ENCODE measurements at places on chromosomes 1 and 21. TPM values are rescaled to one million over a fixed set of nuclear protein-coding genes. Genes with fewer than 3 reads are reported as not detected.

GRCh38 chr1:39395357-39395831 lies 96.0 kb upstream of the BMP8A start:
- no peak for DNase-seq

SH3BGR gene
- total RNA-seq = 25.3 TPM

WDR3 gene
- total RNA-seq = 2.5 TPM

DNA sequence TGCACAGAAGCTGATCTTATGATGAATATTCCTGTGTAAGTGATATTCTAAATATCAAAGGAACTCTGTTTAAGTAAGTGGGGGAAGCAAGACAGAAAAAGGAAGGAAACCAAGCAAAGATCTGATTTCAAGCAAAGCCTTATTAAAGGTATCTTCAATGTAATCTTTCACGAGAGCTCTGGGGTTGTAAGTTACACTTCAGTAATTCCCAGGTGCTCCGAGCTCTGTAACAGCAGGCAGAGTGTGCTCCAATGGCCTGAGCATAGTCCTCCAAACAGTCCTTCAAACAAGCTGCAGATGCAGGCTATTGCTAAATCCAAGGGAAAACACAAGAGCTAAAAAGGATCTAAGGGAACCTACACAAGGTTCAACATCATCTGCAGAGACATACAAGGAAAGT lies 949.7 kb upstream of the TMPRSS15 start:
- DNase-seq = no peak

DNA sequence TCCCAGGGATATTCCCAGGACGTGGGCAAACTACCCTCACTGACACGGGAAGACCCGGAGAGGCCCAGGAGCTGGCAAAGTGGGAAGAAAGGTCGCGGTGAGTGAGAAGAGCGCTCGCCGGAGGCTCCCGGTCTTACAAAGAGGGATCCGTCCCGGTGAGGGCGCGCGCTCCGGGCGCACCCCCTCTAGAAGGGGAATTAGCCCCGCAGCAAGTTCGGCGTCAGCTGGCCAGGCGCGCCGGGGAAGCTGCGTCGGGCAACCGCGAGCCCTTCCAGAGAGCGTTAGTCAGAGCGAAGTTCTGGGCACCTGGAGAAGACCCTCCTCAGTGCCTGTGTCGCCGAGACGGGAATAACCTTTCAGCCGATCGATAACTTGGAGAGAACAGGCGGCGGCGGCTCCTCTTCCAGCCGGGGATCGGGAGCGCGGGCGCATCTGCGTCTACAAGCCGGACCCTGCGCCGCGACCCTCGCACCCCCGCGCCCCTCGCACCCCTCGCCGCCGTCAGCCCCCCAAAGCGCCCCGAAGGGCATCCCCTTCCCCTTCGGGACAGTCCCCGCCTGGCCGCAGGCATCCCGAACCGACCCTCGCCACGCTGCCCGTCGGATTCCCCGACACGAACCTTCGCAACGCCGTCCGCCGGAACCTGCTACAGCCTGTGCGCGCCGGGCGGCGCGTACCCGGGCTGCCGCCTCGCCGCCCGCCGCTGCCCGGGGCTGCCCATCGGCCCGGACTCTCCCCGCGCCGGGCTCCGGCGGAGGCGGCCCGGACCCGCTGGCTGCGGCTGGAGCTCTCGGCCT lies 485 bp downstream of the SIPA1L2 start:
- peak; percentile 72 for DNase-seq

GPATCH2 gene
- 17.4 TPM for total RNA-seq

GRCh38 chr1:225767634-225768540 lies 9.7 kb upstream of the SRP9 start:
- peak; percentile 76 for DNase-seq

GRCh38 chr1:37439349-37439995 lies 34.9 kb upstream of the ZC3H12A start:
- DNase-seq = no peak

METTL18 gene
- 4.9 TPM for total RNA-seq

DNA sequence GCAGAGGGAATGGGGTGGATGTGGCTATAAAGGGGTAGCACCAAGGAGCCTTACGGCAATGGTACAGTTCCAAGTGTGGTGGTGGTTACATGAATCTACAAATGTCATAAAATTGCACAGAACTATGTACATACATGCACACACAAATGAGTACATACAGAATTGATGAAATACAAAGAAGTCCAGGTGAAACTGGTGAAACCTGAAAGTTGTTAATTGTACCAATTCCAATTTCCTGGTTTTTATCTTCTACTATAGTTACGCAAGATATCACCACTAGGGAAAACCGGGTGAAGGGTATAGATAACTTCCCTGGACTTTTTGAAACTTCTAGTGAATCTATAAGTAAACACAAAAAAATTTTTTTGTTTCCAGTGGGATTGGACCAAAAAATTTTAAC lies 18.9 kb downstream of the HSF2BP start:
- DNase-seq = no peak

DNA sequence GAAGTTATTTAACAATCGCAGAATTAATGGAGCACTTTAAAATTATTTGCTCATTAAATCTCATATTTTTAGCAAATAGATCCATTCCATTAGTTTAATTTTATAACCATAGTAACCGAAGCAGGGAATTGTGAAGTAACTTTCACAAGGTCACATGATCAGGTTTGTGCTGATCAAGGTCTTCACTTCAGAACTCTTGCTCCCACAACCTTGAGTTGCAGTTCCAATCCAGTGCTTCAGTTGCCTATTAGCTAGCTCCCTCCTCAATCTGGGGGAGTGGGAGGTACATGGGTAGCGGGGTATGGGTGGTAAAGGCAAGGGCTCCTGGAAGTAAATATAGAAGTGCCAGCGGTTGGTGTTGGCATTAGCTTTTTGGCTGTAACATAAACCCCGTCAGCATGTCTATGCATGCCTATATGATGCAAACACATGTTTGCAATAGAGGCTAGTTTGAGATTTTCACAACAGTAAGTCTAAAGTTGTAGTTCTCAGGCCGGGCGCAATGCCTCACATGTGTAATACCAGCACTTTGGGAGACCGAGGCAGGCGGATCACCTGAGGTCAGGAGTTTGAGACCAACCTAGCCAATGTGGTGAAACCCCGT lies 5.8 kb downstream of the ATP5IF1 start:
- no peak for DNase-seq

DNA sequence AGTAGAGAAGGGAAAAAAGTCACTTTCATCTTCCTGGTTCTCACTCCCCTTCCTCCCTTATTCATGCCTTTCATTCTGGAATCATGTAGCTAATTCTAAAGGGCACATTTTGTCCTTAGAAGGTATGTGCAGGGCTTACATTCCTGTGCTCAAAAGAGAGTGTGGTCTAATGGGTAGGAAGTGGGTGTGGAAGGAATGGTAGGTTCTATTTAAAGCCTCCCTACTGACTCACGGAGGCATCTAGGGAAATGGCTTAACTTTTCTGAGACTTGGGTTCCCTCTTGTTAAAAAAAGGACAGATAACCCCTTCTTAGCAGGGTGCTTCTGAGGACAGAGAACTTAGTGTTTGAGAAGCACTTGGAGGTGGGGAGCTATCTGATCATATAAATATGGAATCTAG lies 249.3 kb upstream of the DUSP10 start:
- DNase-seq = no peak

DNA sequence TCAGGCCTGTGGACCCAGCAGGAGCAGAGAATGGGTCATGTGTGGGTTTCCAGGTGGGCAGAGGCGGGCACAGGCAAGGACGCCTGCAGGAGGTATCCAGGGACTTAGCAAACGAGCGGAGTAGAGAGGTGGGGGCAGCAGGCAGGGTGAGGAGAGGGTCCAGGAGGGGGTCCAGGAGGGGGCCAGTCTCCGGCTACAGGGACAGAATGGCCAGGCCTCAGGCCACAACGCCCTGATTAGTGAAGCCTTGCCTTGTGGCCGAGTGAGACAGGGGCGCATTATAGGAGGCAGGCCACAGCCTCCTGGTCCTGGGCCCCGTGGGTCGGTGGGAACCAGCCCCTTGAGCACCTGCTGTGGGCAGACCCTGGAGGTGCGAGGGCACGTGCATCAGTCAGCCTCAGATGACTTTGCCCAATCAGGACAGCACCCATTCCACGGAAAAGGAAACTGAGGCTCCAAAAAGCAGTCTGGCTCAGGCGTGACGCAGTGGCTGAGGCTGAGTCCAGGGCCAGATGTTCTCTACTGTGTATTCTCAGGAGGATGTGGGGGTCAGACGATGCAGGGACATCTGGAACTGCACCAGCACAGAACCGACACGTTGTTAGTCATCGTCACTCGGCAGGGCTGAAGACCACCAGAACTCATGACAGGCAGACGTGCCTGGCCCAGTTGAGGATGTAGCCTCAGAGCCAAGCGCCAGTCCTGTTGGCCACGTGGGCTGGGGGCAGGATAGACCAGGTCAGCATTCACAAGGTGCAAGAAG lies 113.7 kb downstream of the CRYAA start:
- DNase-seq = no peak

DNA sequence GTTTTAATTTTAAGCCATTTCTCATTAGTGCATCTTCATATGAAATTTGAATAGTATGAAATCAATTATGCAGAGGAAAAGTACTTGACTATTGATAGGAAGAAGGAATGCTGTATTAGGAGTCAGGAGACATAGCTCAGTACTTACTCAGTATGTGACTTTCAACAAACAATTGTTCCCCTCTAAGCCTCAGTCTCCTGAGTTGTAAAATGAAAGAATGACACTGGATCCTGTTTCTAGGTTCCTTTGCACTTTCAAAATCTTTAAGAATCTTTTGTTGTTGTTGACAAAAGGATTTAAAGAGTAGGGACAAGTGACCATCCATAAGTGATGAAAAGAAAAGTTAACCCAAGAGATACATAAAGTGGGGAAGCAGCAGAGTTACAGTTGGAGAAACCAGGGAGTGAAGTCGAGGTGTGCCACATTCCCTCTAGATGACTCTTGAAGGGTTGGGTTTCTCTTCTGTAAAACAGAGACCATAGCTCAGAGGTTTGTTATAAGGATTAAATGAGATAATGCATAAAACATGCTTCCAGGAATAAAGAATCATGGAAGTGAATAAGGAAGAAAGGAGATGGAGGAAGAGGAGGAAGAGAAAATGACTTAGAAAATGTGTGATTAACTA lies 105.7 kb upstream of the KCNJ15 start:
- DNase-seq = no peak

DNA sequence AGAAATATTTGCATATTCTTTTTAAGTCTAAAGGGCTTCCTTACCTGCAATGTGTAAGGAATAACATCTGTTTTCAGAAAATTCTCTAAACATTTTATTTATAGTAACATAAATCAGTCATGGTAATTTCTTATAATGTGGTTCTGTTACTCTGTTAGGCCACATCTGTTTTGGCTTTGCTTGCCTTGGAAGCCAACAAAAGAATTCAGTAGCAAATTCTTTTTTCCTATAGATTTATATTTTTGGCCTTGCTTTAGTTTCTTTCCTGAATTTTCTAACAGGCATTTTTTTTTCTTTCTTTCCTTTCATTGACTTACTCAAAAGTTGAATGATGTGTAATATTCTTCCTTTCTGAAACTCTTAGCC lies 72.2 kb downstream of the OSBPL9 start:
- no peak for DNase-seq

GRCh38 chr1:196193896-196194559 lies 414.2 kb downstream of the KCNT2 start:
- DNase-seq = no peak

DNA sequence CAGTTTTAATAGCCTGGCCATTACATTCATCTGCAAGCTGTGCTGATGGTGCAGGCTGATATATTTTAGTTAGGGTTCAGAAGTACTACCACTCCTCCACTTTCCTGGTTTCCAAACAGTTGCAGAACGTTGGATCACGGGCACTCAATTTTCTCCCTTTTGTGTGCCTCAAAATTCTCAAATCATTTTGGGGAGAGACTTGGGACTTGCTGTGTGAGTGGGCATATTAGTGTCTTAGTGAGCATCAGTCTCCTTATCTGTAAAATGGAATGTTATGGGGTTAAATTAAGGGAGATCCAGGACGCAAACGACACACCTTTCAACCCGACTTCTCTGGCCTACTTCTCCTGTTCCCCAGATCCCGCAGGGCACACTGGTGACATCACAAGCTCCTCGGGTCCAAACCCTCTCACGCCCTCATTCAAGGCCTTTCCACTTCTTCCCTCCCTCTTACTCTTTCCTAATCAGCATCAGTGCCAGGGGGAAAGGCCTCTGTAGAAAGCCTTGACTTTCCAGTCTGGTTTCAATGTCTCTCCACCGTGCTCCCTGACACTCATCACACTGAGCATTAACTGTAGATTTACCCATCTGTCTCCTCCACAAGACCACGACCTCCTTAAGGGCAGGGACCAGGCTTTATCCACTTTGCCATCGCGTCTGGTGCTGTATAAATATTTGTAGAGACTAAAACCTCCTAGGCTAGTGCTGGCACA lies 1.2 kb downstream of the PIGP start:
- peak; percentile 90 for DNase-seq

OR6N1 gene
- not detected for total RNA-seq

GRCh38 chr1:230739564-230740290 lies 7.5 kb upstream of the CAPN9 start:
- no peak for DNase-seq

- DNase-seq = peak; percentile 71
These were observed 636 bp downstream of the VAMP4 start for GRCh38 chr1:171740987-171741871.

MYOG gene
- not detected for total RNA-seq

TRABD2B gene
- 0.66 TPM for total RNA-seq

GRCh38 chr1:97114842-97115241 lies 393.3 kb downstream of the PTBP2 start:
- no peak for DNase-seq

FABP3 gene
- total RNA-seq = 23.2 TPM

KRTAP19-8 gene
- not detected for total RNA-seq

SYPL2 gene
- total RNA-seq = 2.1 TPM

DNA sequence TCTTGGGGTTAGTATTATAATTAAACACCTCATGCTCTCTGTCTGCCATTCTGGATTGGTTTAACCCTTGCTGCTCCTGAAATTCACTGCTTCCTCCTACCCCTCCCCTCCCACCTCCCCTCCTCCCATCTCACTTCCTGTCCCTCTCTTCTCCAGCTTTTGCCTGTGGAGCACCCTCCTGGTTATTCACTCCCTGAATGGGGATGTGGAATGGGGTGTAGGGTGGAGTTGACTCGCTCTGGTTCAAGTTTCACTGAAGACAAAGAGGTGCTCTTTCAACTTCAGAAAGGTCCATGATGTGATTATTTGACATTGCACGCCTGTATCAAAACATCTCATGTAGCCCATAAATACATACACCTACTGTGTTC lies 160.5 kb downstream of the PLXNA2 start:
- no peak for DNase-seq

EPHA2 gene
- total RNA-seq = 3.3 TPM

SPATA21 gene
- not detected for total RNA-seq
